ENCODE measurements at places on chromosomes 12 and 14. TPM values are rescaled to one million over a fixed set of nuclear protein-coding genes. Genes with fewer than 3 reads are reported as not detected.

- no peak for DNase-seq
These were observed 594.1 kb downstream of the NRXN3 start for GRCh38 chr14:78764240-78764639.

- no peak for DNase-seq
These were observed 81.7 kb downstream of the HMGA2 start for GRCh38 chr12:65906006-65906405.

DNA sequence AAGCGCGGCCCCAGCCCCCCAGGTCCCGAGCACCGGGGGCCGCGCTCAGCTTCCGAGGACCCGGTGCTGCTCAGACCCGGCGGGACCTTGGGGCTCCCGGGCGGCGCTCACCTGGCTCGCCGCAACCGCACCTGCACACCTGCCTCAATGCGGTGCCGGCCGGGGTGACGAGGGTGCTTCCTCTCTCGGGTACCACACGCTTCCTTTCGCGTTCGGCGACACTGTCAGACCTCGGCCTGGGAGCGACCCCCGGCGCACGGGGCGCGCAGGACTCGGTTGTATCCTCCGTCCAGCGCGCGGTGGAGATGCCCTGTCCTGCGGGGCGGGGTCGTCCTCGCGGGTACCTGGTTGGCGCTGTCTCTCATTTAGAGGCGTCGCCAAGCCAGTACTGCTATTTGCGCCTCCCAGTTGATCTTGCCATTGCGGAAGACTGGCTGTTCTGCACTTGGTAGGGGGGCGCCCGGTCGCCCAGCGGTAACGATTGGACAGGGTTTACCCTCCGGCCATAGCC lies 718 bp downstream of the PACS2 start:
- peak; percentile 11 for DNase-seq

DNA sequence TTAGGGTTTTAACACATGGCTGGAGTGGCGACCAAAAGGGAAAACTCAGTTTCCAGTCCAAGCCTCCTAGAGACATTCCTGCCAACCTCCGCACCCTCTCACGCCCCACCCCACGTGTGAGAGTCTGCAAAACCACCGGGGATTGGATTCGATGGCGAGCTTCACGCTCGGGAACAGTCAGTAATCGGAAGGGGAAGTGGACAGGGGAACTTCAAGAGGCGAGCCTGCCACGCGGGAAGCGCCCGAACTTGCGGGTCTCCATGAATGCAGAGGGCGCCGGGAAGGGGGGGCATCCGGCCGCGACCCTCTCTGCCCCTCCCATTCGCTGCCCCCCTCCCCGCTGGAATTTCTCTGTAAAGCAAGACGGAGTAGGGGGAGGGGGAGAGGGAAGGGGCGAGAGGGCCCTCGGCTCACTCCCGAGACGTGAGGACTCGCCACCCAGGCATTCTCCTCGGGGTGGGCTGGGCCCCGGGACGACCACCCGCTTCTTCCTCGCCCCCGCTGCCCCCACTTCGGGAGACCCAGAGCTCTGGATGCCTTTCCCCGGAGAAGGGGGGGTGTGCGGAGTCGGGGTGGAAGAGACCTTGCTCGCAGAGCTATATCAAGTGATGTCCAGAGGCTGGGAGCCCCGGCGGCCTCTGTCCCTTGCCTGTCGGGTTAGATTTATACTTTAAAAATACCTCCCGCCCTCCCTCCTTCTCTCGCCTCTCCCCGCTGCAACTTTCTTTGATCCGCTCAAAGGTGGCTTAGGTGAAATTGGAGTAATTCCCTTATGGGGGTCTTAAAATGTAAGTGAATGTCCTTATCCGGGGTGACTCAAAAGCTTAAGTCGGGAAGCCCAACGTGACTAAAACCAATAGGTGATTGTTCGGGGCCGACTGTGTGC lies 2.5 kb upstream of the CCND2 start:
- DNase-seq, result no peak

DNA sequence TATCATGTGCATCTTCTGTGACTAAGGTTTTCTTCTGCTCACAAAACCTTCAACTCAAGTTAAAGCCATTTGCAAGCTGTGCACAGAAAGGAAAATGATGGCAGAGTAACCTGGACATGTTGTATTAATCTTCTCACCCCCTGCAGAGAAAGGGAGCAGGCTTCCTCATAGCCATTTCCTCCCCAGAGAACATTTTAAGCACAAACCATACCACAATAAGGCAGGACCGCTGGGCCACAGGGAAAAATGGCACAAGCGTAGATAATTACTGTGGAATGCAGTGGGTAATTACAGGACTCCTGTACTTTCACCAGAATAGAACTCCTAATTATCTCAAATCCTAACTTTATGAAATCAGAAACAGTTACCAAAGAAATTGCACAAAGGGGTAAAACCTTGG lies 215.7 kb downstream of the KIF21A start:
- DNase-seq, result peak; percentile 47

DNA sequence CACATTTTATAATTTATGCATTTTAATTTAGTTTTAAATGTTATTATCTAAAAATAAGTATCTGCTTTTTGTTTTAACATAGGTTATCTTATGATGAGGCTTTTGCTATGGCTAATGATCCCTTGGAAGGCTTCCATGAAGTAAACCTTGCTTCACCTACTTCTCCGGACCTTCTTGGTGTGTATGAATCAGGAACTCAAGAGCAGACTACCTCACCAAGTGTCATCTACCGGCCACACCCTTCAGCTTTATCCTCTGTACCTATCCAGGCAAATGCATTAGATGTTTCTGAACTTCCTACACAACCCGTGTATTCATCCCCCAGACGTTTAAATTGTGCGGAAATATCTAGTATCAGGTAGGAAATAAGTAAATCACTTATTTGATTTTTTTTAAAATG lies 16.6 kb downstream of the RAB3IP start:
- no peak for DNase-seq

- no peak for DNase-seq
These were observed 20.9 kb downstream of the PLEKHA5 start for GRCh38 chr12:19150273-19150900.

DNA sequence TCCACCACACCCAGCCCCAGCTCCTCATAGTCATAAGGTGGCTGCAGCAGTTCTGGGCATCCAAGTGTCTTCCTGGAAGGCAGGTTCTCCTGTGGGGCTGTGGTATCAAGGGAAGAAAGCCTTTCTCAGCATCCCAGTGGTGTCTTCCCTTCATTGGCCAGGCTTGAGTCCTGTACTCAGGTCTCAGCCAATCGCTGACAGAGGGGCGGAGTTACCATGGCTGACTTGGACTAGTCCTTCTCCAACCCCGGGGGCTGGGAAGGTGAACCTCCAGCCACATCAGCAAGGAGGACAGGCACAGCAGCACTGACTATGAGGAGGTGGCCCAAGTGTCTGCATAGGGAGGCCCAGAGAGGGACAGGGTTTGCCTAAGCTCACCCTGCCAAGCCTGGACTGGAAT lies 64.0 kb upstream of the SLC24A4 start:
- no peak for DNase-seq

DNA sequence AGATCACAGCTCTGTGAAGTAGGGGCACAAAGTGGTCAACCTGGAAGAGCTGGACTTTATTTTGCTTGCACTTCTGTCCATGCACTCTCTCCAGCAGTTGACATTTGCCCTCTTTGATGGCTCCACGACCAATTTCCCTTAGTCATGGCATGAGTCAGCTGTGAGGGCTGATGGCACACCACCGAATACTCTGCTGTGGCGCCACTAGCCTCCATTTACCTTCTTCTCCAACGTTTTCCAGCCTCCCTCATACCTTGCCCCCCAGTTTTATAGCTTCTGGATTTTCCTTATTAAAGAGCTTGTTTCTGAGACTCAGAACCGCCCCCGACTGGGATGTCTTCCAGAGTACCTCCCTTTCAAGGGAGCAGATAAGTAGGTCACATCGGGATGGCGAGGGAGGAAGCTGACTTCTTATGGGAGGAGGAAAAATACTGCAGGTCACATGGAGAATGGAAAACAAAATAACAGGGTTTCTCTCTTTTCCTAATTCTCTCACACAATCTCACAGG lies 17.6 kb downstream of the NINJ2 start:
- DNase-seq, result no peak

DNA sequence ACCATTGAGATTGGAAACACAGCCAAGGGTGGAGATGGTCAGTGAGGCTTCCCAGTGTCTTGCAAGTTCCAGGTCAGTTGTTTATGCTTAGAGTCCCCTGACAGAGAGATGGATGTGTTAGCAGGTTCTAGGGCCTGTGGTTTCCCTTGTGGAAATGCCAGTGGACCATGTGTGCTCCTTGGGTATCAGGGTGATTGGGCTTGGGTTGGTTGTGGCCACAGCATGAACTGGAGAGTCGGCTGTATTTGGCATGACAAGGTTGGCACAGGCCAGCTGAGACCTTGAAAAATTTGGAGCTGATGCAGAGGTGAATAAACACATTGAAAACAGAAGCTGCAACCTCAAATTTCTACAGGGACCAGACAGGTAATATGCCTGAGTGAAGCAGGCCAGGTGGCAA lies 668.0 kb downstream of the DIO2 start:
- DNase-seq, result no peak

DNA sequence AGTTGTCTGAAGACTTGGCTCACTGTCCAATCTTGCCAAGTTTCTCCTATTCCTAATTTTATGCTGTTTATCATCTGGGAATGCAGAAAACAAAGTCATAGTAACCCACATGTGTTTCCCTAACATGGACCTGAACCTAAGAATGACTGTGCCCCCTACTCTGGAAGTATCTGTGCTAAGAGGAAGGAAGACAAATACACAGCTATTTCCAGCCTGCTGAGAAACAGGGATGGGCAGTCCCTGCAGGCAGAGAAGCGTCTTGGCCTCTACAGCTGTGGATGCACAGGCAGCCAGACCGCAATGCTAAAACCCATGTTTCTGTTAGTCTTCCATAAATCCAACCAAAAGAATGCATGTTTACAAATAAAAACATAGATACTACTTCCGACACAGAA lies 56.2 kb downstream of the DUSP16 start:
- peak; percentile 24 for DNase-seq

GRCh38 chr12:1878214-1878613 lies 40.2 kb downstream of the CACNA2D4 start:
- no peak for DNase-seq

- DNase-seq, result no peak
These were observed 88.2 kb downstream of the TMX1 start for GRCh38 chr14:51328064-51328771.

DNA sequence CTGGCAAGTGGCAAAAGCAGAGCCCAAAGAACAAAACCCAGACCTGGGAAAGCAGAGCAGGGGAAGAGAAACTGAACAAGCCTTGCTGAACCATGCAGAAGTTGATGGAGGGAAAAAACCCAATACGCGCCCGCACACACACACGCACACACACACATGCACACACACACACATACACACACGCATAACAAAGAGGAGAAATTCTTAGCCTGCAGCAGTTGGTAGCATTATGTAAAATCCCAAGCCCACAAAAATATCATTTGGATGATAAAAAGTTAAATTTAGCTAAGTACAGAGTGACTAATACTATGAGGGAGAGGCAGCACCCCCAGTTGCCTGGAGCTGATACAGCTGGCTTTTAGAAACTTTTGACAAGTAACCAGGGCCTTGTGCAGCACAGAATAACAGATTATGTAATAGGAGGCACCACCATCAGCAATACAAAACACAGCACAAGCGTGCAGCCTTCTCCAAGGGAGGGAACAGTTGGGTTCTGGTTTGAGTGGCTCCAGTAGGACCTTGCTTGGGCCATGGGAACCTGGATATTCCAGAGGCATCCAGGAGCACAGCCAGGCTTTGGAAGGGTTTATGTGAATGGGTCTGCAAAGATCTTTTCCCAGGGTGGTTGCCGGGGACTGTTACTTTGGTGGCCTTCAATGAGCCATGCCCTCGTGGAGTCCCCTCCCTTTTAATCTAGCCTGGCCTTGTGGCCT lies 35.3 kb downstream of the PITPNM2 start:
- no peak for DNase-seq

- no peak for DNase-seq
These were observed 100.6 kb downstream of the ETV6 start for GRCh38 chr12:11749943-11750690.

DNA sequence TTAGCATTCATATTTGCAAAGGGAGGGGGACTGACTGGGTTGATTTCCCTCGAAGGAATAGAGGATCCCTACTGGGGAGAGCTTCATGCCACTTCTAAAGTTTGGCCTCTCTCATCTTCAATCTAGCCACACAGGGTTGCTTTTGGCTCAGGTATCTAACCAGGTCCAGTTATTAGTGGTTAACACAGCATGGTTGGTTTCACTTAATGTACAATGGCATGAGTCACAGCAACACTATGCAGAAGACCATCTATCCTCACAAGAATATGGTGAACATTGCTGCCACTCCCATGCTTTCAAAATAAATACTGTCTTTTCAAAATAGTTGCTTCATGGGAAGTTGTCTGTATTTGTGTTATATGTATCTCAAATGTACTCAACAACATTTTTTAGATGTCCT lies 6.6 kb upstream of the RAB3IP start:
- DNase-seq, result no peak

DNA sequence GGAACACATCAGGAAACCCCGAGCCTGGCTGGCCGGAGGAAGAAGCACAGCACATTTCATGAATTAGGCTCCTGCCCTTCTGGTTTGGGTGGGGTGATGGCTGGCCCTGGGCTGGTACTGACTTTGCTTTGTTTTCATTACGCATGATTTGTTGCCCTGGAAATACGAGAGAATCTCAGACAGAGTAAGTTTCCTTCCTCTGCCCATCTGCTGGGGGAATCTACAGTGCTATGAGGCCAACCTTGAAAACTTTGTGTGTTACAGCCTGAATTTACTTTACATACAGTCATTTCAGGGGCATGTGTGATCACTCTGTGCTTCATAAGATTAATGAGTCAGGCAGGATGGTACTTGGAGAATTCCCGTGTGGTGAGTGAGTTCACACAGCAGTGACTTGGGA lies 20.5 kb upstream of the SLC5A8 start:
- DNase-seq, result no peak

DNA sequence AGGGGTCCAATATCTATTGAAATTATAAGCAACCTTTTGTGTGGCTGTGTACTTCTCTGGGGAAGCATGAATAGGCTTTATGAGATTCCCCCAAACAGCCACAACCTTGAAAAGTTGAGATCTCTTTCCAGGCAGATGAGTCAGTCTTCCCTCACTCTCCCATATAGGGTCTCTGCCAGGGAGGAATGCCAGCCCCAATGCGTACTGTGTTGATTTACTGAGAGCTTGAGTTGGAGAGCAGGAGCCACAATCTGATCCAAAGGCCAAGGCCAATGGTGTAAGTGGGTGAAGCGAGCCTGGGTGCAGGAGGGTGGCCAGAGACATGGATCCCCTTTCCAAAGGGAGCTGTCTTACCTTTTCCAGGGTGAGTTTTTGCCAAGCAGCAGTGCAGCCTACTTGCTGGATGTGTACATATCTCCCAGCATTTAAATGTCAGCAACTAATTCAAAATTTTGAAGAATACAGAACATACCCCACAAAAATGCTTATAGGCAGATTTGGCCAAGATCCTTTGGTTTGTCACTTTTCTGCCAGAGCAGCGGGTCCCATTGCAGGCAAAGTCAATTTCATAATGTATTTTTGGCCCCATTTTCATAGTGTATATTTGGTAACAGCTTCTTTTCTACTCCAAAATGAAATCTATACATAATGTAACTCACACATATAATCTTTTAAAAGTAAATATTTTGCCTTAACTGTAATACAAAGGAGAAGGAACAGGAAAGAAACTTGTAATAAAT lies 88.2 kb downstream of the TBC1D30 start:
- DNase-seq, result no peak

GRCh38 chr12:45268672-45269411 lies 52.9 kb downstream of the ANO6 start:
- peak; percentile 59 for DNase-seq

Gene OASL
- total RNA-seq, result 0.35 TPM

Gene ATP23
- 12.9 TPM for total RNA-seq

Gene KCNK13
- 1.4 TPM for total RNA-seq

Gene INHBC
- not detected for total RNA-seq

Gene NTS
- 91.2 TPM for total RNA-seq

Gene CCDC60
- not detected for total RNA-seq

Gene PLEKHD1
- not detected for total RNA-seq

Gene KRT84
- total RNA-seq, result not detected

Gene EIF2B2
- 57.3 TPM for total RNA-seq

Gene ZNF84
- 27.2 TPM for total RNA-seq
